ENCODE measurements at places on chromosomes 1 and 21. TPM values are rescaled to one million over a fixed set of nuclear protein-coding genes. Genes with fewer than 3 reads are reported as not detected.
A peak's percentile ranks its signal among the peaks of the same experiment; 100 is the strongest.

DNA sequence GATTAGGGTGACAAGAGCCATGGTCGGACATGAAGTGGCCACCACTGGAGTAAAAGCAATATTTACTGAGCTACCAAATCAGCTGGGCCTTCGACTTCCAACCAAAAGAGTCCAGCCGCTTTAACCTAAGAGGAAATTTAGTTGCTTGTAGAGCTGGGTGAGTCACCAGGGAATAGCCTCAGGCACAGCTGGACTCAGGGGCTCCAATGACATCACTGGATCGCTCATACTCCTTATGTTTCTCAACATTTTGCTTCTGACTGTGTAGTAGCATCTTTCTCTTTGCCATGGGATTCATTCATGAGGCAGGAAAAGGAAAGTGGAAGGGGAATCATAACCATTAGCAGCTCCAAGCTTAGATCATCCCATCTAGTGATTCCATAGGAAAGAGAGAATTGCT lies 664.4 kb downstream of the MATN1 start:
- DNase-seq: no peak

CRYAA gene
- not detected for total RNA-seq

DNA sequence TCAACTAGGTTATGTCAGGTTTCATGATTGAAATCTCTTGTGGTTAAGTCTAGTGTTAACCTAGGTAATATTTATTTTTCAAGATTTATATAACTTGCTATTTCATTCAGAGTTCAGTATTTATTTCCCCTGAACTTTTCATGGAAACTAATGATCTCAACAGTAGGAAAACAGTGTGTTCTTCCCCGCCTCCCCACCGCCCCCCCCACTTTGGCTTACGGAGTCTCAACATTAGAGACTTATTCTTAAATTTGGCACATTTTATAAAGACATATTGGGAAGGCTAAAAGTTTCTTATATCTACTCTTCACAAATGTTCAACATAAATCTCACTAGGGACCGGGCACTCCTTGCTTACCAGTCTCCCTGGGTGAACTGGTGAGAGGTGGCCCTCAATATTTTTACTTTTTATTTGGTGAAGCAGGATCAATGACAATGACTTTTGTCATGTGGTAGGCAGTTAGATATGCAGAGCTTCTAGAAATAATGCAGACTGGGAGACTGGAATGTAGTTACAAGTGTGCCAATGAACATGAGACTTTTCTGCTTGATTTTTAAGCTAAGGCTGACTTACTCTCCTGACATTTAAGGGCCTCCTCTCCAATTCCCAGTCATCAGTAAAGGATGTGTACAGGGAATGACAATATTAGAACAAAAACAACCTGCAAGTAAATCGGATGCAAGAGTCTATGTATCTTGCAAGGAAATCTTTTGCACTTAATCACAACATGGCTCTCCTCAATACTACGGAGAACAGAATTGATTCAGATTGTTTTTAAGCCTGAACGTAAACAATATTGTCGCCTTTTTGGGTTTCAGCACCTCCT lies 1.7 kb upstream of the MAN1A2 start:
- DNase-seq: no peak

GRCh38 chr1:3660704-3661103 lies 8.4 kb downstream of the TP73 start:
- DNase-seq: no peak

GRCh38 chr1:160682983-160683865 lies 28.4 kb downstream of the CD48 start:
- no peak for DNase-seq

GRCh38 chr1:21622466-21623315 lies 46.5 kb downstream of the RAP1GAP start:
- DNase-seq: peak; percentile 39

- DNase-seq: peak; percentile 11
These were observed 55.5 kb downstream of the TRIM11 start for GRCh38 chr1:228350831-228351781.

DNA sequence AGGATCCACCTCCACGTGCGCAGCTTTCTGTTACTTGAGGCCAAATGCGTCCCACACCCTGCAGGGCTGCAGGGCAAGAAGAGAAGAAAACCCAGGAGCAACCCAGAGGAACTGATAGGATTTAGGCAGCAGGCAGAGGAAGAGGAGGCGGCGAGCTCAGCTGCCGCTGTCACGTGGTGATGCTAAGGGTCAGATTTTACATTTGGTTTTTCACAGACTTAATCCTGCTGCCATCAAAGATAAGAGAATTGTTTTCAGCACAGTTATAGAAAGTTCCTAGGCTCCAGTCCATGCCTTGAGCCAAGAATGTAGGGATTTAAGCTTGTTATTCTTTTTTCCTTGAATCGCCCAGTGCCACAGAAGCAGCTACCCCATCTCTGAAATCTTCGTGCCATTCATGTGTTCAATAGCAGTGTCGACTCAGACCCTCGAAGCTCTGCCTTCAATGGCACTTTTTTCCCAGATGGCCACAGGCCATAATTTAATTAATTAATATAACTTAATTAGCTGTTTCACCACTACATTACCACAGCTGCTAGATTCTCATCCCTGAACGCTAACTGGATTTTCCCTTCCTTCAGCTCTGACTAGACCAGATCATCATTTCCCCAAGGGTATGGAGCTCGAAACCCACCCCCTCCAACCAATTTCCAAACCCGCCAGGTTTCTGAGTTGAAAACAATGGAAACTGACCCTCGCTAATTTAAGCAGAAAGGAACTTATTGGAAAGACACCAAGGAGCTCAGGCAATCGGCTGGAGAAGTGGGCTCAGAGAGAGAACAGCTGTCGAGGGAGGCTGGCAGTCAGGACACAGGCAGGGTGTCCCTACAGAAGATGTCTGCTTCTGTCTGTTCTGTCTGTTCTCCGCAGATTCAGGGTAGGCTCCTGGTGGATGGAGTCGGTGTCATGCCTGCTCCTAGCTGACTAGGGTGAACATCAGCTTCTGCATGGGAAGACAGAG lies 36.2 kb downstream of the LDLRAP1 start:
- DNase-seq: no peak

DNA sequence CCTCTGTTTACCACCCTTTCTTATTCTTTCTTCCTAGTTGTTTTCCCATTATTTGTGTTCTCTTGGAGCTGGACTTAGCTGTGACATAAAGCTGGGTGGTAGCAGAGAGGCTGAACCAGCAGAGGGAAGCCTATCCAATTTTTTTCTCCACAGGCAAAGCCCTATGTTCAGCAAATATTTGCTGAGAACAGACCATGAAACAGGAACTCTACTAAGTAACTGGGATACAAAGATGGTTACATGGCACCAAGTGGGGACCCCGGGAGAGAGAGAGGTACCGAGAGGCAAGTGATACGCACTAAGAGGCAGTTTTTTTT lies 6.6 kb downstream of the CFAP141 start:
- DNase-seq: no peak

DNA sequence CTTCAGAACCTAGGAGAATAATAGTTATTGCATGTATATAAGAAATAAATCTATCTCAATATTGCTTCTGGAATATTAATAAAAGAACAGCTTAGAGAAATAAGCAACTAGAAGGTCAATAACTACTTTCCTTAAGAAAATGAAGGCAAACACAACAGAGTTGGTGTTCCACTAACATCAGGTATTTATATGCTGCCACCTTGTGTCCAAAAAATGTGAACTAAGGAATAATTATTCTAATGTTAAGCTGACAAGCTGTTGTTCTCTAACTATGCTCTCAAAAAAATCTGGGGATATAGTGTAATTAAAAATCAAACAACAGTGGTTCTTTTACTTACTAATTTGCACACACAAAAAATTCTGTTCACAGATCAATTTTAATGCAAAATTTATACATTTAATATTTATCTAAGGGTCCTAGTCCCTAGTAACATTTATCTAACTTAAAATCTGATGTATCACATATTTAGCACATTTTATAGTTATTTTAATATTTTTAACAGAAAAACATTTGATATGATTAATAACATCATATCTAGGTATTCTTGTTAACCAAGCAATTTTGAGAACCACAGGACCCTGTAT lies 39.6 kb downstream of the UCHL5 start:
- no peak for DNase-seq

CELA3B gene
- total RNA-seq: not detected

HAPLN2 gene
- total RNA-seq: 1.6 TPM

DNA sequence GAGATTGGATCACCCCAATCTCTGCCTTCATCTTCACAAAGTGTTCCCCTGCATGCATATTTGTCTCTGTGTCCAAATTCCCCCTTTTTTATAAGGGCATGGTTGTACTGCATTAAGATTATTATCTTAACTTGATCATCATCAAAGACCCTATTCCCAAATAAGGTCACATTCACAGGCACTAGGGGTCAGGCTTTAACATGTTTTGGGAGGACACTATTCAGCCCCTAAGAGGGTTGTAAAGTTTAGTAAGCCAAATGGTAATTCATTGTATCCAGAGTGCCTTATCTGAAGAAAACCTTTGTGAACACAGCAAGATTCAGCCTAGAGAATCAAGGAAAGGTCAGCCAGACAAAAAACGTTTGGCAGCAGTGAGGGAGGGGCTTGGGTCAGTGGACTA lies 317.6 kb upstream of the PLD5 start:
- no peak for DNase-seq

DNA sequence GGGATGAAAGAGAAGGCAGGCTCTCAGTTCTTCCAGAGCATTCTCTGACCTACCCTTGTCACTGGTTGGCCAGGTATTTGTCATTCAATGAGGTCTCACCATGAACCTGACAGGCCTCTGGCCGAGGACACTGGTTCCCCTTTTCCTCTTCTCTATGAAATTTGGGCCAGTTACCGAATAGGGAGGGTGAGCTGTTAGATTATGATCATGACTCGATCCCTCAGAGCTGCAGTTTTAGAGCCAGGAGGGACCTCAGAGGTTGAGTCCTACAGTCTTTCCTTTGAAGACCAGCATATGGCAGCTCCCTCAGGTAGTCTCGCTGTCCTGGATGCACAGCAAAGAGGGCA lies 29.5 kb upstream of the CLSTN1 start:
- no peak for DNase-seq

RGS13 gene
- total RNA-seq: not detected

VWA5B1 gene
- total RNA-seq: 1.2 TPM

DNA sequence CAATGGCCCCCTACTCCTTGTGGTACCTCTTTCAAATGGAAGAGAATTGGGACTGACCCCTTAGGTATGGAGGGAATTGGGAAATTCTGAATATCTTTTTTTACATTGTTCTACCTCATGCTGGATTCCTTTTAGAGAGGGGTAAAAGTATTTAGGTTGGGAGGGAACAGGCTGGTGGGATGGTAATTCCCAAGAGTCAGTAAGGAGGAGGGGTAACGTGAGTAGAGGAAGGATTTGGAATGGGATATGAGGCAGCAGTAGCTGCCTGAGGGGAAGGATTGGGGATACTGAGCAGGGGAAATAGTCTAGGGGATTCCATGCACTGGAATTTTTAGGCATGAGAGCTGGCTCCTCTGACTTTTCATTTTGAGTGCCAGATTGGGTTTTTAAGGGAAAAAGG lies 3.8 kb upstream of the AADACL3 start:
- no peak for DNase-seq

- no peak for DNase-seq
These were observed 205.2 kb downstream of the MATN1 start for GRCh38 chr1:30518186-30518585.

DNA sequence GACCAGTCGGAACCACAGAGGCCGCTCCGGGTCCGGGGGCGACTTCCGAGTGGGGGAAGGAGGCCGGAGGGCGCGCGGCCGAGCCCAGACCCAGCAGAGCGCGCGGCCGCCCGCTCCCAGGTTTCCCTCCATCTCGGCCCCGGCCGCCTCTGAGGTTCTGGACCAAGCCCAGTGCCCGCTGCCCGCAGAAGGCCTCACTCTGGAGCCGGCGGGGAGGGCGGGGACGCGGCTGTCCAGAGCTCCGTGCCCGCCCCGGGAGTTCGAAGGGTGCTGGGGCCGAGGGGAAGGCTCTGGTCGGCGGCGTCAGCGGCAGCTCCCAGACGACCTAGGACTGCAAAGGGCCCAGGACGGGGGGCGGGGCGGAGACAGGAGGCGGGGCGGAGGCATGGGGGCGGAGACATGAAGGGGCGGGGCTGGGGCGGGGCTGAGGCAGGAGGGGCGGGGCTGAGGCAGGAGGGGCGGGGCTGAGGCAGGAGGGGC lies 48.0 kb upstream of the SLC19A1 start:
- DNase-seq: peak; percentile 51

- DNase-seq: no peak
These were observed 1.5 kb upstream of the ST6GALNAC5 start for GRCh38 chr1:76865696-76866286.

DNA sequence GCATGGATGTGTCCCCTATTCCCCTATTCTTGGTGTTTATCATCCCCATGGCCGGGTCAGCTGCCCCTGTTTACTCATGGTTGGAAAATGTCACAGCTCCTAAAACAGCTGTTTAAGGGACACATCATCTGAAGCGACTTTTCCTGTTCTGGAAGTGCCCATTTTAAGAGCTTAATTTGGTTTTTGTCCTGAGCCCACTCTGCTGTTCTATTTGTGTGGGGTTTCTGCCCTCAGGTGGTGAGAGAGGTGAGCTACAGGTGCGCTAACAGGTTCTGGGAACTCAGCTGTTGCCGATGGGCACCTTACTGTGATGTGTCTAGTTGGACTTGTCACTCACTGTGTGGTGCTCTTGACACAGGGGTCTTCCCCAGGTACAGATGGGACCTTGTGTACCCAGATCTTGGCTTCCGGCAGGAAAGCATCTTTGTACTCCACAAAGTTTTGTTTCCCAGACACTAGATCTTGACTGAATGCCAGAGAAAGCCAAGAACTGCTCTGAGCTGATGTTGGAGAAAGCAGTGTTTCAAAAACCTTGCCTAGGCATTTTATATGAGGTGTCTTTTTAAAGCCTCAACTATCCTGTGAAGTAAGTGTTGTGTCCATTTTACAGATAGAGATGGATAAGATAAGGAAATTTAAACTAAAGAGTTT lies 59.0 kb upstream of the CD1D start:
- no peak for DNase-seq

ADAMTSL4 gene
- total RNA-seq: 22.2 TPM

MYOC gene
- total RNA-seq: 3.3 TPM

GRCh38 chr1:186042230-186042629 lies 308.0 kb downstream of the HMCN1 start:
- no peak for DNase-seq
